Fibroblast of gingiva (primary cell): ENCODE measurements at places on chromosomes 5 and 9.
A peak's percentile ranks its signal among the peaks of the same experiment; 100 is the strongest.

GRCh38 chr9:21831841-21832509 lies 29.5 kb downstream of the MTAP start:
- peak; percentile 51 for DNase-seq

GRCh38 chr5:100852988-100853449 lies 50.1 kb downstream of the ST8SIA4 start:
- DNase-seq: no peak

DNA sequence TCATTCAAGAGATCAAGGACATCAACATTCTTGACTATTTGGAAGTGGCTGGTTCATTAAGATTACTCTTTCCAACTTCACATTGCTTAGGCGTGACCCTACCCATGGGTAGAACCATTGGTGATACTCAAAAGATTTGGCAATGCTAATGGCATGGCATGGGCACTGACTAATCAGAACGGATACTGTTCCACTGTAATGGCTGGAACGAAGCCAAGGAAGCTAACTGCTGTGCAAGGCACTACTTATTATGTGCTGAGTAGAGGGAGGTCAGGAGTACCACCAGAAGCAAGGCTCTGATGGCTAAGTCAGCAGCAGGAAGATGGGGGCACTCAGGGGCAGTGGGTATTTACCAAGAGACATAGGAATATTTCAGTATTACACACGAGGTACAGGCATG lies 31.9 kb downstream of the GNA14 start:
- no peak for DNase-seq

DNA sequence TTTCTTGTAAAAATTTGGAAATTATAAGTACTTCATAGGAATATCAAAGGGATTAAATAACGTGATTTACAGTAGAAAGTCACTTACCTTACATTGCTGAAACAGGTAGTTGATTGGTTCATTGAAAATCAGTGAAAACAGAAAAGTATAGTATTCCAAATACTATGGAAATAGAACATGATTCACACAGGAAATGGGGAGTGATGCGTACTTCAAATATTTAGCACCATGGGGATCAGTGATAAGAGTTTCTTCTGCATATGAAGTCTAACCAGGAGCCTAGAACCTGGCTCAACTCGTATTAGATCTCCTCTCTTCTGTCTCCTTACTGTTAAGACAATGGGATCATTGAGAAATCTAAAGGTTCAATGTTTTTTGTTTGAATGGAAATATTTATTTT lies 133.3 kb downstream of the FAM174A start:
- DNase-seq: no peak

- DNase-seq: no peak
These were observed 18.9 kb downstream of the KCNN2 start for GRCh38 chr5:114380721-114381120.

GRCh38 chr5:81242906-81243436 lies 9.8 kb downstream of the CKMT2 start:
- no peak for DNase-seq

GRCh38 chr5:97480313-97480712 lies 297.3 kb upstream of the RIOK2 start:
- no peak for DNase-seq

DNA sequence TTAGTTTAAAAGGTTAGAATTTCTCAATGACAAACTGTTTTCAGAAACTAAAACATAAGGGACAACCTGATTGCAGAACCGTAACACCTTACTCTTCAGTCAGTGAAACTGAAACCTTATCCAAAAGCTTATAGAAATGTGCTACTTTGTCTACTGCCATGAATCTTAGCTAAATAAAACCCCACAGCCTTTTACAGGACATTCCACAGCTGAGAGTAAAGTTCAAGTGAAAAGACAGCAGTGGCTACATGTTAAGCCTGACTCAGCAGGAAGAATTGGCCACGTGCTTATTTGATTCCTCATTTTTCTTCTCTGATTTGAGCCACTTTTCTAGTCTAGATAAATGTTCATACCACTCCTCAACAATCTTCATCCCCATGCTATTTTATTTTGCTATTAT lies 278.7 kb upstream of the ISL1 start:
- no peak for DNase-seq

GRCh38 chr5:144361406-144361805 lies 190.7 kb downstream of the KCTD16 start:
- no peak for DNase-seq

GRCh38 chr5:120613729-120614128 lies 149.6 kb downstream of the PRR16 start:
- no peak for DNase-seq

- DNase-seq: peak; percentile 90
These were observed 177.9 kb downstream of the PCSK1 start for GRCh38 chr5:96254980-96255691.

- peak; percentile 46 for DNase-seq
These were observed 55.3 kb downstream of the RPS23 start for GRCh38 chr5:82222597-82223574.

DNA sequence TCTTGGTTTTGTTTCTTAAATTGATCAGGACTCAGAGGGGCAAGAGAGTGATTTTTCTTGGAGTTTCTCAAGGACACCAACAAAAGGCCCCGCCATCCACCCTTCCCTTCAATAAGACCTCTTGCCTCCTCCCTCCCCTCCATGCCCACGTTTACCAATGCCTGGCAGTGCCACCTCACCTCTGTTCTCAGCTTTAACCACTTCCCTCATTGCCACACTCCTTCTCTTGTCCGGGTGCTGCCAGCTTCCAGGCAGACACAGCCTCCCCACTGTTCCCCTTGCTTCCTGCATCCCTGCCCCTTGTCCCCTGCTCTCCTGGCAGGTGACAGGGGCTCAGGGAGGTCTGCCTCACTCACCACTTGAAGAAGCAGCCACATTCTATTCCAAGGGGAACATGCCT lies 90.8 kb downstream of the LHX2 start:
- no peak for DNase-seq

GRCh38 chr5:65474130-65474711 lies 7.5 kb downstream of the ADAMTS6 start:
- no peak for DNase-seq

DNA sequence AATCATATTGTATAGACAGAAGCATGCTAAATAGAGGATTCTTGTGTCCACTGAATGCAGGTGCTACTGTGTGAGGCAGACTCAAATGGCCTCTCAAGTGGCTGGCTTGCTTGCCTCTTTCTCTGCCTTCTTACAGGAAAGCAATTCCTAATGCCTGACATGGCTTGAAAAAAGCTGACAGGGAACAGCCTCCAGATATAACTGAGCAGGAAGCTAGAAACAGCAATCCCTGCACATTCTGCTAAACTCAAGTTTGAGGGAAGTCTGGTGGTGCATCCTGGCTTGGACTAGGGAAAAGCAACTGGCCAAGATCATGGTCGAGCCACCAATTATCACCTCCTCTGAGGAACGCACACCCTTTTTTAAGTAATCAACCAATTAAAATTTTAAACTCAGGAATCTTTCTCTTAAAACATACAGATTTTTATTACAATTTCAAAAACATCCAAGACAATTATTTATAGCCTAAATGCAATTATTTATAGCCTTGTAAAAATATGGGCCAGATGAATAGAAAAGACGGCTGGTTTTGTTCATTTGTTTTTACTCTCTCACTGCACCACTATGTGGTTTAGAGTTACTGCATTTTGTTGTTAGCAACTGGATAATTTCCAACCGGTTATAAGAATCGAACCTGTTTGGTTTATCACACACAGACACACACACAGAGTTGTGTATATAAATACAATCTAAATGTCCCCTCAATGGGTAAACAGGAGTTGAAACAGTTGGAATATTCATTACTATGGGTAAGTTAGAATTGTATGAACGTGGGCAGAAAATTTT lies 290.9 kb upstream of the ANKRD55 start:
- no peak for DNase-seq

GRCh38 chr9:33107762-33108161 lies 31.3 kb upstream of the SMU1 start:
- DNase-seq: no peak

GRCh38 chr5:102760815-102761214 lies 5.7 kb downstream of the PAM start:
- DNase-seq: peak; percentile 61

DNA sequence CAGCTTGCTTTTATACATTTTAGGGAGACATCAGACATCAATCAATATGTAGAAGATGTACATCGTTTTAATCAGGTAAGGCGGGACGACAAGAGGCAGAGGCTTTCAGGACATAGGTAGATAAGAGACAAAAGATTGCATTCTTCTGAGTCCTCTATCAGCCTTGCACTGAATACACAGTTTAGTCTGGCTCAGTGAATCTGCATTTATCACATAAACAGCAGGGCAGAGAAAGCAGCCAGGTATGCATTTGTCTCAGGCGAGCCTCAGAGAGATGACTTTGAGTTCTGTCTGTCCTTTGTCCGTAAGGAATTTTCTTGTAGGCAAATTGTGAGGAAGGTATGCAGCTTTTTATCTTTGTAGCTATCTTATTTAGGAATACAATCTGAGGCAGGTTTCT lies 202.8 kb upstream of the TAS2R1 start:
- DNase-seq: no peak

- DNase-seq: no peak
These were observed 97.5 kb downstream of the CETN3 start for GRCh38 chr5:90312027-90312426.

- DNase-seq: no peak
These were observed 22.0 kb downstream of the SNX30 start for GRCh38 chr9:112772551-112772950.

- DNase-seq: no peak
These were observed 22.5 kb upstream of the GLIPR2 start for GRCh38 chr9:36113999-36114398.
